Retinal pigment epithelial cell (primary cell): ENCODE measurements at places on chromosomes 6 and 20.

DNA sequence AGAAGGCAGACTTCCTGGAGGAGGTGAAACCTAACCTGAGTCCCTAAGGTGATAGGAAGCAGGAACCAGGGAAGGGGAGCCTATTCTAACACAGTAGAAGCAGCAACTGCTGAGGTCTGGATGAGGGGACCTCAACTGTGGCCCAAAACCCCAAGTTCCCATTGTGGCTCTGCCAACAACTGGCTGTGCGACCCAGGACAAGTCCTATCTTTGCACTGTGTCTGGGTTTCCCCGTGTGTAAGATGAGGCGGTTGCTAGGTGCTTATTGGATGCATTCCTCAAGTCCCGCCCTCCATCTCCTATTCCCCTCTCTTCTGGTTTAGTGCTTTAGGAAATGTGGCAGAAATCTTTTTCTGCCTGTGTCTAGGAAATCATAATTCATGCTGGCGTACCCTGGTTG is 52.2 kb upstream of the TTPAL start:
- DNase-seq = no peak

GRCh38 chr6:166423051-166423745 is 40.5 kb upstream of the MPC1 start:
- DNase-seq = no peak

DNA sequence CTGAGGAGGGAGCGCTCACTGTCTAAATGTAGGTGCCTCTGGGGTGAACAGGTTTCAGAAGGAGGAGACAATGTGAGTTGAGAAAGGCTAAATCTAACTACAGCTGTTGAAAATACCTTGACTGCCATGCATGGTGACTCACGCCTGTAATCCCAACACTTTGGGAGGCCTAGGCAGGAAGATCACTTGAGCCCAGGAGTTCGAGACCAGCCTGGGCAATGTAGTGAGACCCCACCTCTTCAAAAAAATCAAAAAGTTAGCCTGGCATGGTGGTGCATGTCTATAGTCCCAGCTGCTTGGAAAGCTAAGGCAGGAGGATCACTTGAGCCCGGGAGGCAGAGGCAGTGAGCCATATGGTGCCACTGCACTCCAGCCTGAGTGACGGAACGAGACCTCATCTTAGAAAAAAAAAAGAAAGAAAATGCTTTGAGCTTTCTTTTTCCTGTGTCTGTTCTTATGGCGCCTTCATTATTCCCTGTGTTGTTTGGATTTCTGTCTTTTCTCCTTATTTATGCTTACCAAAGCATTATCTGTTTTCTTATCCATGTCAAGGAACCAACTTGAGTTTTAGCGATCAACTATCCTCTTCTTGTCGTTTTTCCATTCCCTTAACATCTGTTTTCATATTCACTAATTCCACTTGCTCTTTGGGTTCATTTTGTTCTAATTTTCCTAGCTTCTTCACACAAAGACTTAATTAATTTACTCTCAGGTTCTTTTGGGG is 8.5 kb downstream of the SLC2A10 start:
- no peak for DNase-seq

GRCh38 chr20:6665621-6666355 is 101.7 kb upstream of the BMP2 start:
- no peak for DNase-seq

- no peak for DNase-seq
Observed at GRCh38 chr20:45308117-45308778, at the start of gene MATN4. Gene MATN4, minus strand, starts transcription at chr20:45308299. Its CDS starts 2,717 bp downstream, at chr20:45305582.

DNA sequence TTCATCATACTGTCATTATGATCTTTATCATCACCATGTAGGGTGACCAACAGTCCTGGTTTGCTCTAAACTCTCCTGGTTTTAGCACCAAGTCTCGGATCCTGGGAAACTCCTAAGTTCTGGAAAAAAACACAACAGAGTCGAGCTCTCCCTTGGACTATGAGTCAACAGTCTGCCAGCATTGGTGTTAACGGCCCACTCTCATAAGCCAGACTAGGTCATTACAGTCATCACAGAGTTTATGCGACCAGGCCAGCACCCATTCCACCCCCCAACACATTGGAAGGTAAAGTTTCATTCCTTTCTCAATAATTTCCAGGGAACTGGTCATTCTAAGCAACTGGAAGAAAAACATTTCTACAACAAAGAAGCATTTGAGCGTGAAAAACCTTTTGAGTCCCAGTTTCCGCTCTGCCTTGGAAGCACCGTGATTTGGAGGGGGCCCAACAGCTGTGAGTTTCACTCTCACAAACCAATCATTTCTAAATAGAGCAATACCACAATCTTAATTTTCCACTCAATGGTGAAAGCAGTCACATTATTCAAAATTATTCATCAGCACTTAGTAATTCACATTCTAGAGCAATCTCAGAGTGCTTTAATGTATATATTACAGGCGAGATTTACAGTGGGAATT is 445.0 kb downstream of the CDH26 start:
- peak; percentile 45 for DNase-seq

- DNase-seq = no peak
Observed at GRCh38 chr20:51125780-51126179, 102.9 kb upstream of the KCNG1 start.

DNA sequence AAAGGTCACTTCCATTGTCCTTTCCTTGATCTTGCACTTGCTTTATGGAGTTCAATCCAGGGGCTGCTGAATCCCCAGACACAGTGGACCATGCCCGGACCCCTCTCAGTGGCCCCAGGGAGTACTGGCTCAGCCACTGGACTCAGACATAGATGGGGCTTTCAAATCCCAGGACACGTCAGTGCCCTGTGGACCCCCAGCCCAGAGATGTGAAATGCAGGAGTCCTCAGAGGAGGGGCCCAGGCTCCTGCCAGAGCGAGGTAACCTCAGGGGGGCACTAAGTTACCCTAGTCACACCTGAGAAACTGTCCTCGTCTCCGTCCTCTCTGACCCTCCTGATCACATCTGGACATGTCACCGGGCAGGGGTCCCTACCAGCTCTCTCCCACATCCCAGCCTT is 18.7 kb upstream of the APMAP start:
- no peak for DNase-seq

DNA sequence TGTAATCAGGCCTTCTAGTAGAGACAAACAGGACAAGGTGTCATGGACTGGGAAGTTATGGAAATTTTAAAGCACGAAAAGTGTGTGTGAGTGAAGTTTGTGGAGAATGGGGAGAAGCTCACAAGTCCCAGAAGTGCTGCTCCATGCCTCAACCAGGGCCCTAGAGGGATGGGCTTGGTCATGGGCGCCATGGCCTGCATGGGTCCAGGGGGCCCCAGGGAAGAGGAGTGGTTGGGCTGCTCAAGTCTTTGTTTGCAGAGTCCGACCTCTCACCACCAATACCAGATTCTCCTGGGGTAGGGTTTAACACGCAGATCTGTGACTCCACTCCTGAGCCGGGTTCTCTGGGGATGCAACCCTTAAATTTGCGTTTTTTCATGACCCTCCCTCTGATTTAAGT is 88.4 kb downstream of the FAM120B start:
- DNase-seq = no peak

- no peak for DNase-seq
Observed at GRCh38 chr20:37308086-37309050, 18.9 kb downstream of the MANBAL start.

DNA sequence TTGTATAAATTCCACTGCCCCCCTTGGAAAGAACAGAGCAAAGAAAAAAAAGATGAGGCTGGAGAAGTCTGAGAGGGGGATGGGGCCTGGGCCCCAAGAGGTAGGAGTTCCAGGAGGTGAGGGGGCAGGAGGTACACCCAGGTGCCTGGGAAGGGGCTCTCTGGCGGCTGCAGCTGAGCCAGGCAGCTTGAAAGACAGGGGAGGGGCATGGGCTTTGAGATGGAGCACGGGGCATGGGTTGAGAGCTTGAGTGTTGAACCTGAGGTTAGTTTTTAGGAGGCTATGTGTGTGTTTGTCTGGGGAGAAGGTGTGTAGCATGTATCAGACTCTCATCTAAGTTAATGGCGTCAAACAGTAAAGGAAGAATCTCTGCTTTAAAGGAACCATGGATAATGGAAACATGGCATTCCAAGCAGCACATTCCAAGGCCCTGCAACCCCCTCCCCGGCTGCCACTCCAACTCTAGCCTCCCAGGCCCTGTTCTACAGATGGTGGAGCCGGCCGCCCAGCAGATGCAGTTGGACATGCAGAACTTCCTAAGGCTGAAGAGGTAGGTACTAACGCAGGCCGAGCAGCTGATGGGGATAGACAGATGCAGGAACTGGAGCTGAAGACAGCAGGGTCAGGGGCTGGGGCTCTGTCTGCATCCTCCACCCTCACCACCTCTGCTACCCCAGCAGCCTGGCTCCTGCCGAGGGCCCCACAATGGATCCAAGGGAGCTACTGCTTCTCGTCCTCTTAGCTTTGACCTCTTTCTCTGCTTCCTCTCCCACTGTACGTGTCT is 42.1 kb downstream of the MDFI start:
- DNase-seq = no peak

DNA sequence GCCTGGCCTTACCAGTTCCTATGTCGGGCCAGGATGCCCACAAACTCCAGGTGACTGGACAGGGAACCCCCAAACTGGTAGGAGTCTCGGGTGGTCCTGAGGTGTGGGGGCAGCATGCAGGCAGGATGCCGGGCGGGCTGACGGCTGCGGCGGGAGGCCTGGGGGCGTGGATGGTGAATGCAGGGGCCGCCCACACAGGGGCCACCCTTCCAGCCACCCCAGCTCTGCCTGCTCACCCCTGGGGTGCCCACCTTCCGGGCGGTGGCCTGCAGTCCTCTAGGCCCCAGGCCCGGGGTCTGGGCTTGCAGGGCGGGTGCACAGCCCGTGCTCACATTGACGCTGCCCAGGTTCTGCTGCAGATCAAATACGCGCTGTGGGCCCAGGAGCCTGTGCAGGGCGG is 8.4 kb downstream of the ADRM1 start:
- no peak for DNase-seq

DNA sequence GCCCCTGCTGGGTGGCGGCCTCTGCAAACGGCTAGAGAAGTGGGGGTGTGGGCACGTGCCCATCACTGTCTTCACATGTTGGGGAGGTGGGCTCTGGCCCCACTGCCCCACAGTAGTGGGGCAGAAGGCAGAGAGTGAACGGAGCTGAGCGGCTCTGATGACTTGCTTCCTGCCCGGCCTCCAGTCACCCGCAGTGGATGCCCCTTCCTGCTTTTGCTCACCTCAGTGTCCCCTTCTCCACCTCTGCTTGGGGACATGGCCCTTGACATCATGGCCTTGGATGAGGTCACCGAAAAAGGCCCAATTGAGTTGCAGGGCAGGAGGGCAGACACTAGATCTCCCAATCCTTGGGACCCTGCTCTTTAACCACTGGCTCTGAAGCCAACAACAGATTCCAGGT is 40.1 kb downstream of the KCNK5 start:
- no peak for DNase-seq

GRCh38 chr6:56456785-56457184 is 185.9 kb downstream of the DST start:
- no peak for DNase-seq

DNA sequence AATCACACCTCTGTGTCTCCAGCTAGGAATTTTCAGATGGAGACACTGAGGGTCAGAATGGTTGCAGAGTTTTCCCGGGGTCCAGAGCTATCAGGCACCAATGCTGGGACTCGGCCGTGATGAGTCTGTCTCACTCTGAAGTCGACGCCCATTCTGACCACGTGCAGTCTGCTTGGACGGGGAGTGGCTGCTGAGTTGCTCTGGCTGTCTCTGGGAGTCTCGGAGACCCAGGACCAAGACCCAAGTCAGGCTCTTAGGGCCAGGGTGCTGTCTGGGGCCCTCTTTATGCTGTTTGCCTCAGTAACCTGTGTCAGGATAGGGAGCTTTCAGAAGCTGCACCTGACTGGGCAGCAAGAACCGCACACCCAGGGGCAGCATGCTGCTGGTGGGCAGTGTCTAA is 4.6 kb downstream of the IP6K3 start:
- no peak for DNase-seq

DNA sequence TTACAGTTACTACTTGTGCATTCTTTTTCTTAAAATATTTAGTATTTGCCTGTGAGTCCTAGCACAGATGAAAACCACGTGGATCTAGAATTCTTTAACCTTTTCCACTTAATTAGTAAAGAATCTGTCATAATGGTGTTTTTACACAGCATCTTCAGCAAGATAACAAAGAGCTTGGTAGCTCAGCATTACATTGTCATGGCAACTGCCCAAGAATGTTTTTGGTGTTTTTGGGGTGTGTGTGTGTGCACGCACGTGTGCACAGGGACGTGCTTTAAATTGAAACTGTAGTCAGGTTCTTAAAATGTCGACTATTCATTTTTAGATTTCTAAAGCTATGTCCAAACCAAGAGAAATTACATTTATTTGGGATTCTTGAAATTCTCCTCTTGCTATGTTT is 108.0 kb downstream of the FIG4 start:
- no peak for DNase-seq

GRCh38 chr6:159821122-159821521 is 21.0 kb downstream of the PNLDC1 start:
- no peak for DNase-seq

- DNase-seq = no peak
Observed at GRCh38 chr6:153140299-153140698, 9.2 kb upstream of the RGS17 start.
